Mesenchymal stem cell (in vitro differentiated cells and primary cell): ENCODE measurements at places on chromosomes 7 and 10.

DNA sequence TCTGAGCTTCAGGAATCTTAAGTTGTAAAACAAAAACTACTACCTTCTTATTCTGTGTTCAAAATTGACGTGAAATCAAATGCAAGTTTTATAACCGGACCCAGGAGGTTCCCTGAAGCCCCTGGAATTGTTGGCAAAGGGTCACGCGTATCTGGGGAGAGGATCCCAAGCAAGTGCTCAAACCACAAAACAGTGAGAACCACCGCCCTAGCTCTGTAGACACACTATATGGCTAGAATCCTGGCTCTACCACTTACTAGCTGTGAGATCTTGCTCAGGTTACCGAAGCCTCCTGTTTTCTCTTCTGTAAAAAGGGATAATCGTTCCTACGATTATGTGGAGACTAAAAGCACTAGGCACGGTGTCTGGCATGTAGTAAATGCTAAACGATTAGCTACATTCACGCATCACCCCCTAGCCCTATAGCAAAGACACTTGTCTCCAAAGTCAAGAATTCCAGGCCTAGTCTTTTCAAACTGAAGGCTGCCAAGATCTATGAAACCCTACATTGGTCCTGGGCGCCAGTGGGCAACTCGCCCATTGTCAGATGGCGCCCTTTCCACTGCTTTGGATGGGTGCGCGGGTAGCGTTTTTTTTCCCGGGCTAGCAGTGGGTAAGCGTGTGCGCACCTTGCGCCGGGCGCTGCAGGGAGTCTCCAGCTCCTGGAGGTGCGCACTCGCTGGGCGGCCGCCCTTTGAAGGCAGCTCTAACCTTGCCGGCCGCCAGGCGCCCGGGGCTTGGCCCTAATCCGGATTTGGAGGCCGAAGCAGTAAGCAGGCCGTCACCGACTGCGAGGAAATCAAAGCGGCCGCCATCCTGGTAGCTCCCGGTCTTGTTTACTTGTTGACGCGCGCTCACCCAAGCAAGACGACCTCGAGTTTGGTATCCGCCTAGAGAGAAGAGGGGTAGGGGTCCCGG lies 11.6 kb upstream of the NKX2-3 start:
- DNase-seq = peak; percentile 64

- no peak for DNase-seq
Observed at GRCh38 chr7:70027867-70028266, 429.6 kb downstream of the AUTS2 start.

DNA sequence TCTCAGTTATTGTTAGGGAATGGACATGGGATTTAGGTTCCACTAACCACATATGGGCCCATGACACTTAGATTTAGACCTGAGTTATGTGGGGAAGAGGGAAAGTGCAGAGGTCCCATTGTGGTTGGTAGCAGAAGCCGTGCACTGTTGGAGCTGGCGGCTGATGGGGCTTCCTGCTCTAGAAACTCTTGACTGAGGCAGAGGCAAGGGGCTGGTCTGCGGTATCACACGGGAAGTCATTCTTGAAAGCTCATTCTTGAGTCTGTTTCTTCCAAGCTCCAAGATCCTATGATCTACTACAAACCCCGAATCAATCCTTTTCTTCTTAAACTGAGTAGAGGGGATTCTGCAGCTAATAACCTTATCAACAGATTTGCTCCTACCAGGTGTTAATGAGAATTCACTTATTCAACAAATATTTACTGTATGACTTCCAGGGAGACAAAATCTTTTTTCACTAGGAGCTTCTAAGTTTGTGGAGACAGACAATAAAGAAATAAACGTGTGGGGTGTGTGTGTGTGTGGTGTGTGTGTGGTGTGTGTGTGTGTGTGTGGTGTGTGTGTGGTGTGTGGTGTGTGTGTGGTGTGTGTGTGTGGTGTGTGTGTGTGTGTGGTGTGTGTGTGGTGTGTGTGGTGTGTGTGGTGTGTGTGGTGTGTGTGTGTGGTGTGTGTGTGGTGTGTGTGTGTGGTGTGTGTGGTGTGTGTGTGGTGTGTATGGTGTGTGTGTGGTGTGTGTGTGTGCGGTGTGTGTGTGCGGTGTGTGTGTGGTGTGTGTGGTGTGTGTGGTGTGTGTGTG lies 57.1 kb downstream of the AOC1 start:
- DNase-seq = peak; percentile 16

- DNase-seq = no peak
Observed at GRCh38 chr7:4764402-4765007, 10.9 kb upstream of the AP5Z1 start.

GRCh38 chr7:28330384-28331070 lies 81.8 kb upstream of the CREB5 start:
- DNase-seq = no peak

- DNase-seq = no peak
Observed at GRCh38 chr7:101893341-101894082, 76.1 kb downstream of the CUX1 start.

DNA sequence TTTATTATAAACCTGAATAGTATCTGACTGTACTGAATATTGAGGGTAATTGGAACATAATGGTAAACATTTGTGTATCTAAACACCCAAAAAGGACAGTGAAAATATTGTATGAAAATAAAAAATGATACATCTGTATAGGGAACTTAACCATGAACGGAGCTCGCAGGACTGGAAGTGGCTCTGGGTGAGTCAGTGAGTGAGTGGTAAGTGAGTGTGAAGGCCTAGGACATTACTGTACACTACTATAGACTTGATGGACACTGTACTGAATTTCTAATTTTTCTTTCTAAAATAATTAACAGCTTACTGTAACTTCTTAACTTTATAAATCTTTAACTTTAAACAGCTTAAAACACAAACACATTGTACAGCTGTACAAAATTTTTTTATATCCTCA lies 454.5 kb upstream of the FZD8 start:
- peak; percentile 24 for DNase-seq

DNA sequence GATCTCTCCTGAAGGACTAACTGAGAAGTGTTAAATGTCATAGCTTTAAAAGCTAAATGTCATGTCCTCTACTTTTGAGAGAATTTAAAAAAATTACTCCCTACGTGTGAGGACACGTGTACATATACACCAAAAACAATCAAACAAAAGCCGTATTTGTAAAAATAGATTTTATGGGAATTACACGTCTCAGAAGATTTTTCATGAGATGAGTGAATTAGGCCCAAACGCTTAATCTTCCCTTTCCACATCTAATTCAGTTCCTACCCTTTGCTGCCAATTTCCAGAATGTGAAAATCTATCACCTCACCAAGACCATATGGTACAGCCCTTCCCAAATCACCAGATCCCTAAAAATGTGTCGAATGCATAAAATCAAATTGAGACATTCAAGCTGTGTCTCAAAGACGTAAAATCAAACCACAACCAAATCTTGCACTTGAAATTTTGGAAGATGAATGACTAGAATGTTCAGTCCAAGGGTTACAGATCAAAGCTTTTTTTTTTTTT lies 1.0 kb upstream of the CTTNBP2 start:
- no peak for DNase-seq

DNA sequence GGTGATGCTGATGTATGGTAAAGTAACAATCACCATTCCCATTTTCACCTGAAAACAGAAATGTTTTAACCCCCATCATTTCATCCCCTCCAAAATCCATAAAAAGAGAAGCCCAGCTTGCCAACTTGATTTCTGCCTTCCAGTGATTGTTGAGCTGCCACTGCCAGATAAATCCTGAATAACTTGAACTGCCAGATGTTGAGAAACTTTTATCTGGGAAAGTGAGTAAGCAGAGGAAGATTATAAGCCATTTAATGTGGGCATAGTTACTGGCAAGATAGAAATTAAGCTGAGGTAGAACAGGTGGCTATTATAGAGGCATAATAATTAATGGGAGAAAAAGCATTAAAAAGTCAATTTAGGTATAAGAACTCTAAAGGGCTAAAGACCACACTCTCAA lies 534.1 kb downstream of the ANKRD7 start:
- no peak for DNase-seq

DNA sequence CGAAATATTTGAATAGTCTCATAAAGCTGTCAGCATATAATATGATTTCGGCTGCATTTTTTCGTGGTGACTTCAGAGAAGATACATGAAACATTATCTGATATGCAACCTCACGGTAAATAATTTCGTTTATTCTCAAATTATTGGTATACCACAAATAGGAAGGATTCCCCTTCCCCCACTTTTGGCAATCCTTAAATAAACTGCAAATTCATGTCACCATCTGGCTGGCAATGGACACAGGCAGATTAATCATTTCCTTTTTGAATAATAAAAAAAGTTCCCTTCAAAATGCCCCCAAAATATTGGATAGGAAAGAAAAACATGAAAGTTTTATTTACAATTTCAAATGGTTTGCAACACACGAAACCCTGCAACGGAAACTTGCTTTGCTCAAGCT lies 234.5 kb upstream of the MEOX2 start:
- DNase-seq = no peak

DNA sequence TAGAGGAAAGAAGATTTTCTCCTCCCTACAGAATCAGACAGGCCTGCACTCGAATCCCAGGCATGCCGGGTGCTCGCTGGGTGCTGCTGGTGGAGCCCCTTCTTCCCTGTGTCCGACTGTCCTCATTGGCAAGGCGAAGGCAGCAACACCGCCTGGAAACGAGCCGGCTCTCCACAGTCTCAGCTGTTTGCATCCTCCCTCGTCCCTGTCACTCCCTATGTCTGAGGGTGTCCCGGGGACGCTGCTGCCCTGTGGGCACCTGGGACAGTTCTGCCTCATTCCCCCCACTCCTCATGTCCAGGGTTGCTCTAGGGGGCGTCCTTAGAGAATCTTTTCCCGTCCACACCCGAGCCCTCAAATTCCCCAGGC lies 31.6 kb upstream of the TMEM72 start:
- no peak for DNase-seq

DNA sequence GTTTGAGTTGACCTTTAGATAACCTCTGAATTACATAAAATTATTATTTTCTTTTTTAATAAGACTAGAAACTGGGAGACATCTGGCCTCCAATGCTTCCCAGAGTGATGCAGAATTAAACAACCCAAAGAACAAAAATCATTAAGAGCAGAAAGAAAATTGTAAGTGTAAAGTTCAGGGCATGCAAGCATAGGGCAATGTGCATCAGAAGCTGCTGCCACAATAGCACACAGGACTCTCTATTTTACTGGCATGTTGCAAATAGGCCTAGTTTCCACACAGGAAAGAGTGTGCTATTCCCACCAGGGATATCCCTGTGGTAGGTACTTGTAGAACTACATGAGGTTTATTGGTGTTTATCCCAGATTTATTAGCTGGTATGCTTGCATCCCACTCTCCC lies 20.5 kb upstream of the STEAP2 start:
- no peak for DNase-seq

DNA sequence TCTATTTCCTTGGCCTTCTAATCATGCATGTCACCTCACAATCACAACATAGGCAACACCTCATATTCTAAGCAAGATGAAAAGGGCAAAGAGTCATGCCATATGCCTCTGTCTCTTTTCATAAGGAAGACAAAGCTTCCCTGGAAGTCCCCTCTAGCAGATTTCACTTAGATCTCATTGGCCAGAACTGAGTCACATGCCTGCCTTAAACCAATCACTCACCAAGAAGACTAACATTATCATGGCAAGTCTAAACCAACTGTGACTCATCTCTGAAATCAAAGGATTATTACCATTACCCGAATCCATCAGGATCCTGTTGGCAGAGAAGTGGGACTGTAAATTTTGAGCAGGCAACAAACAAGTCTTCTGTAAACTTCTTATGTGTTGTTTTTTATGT lies 27.8 kb downstream of the CAV1 start:
- DNase-seq = peak; percentile 47

GRCh38 chr10:72083790-72084459 lies 4.4 kb downstream of the SPOCK2 start:
- DNase-seq = no peak

DNA sequence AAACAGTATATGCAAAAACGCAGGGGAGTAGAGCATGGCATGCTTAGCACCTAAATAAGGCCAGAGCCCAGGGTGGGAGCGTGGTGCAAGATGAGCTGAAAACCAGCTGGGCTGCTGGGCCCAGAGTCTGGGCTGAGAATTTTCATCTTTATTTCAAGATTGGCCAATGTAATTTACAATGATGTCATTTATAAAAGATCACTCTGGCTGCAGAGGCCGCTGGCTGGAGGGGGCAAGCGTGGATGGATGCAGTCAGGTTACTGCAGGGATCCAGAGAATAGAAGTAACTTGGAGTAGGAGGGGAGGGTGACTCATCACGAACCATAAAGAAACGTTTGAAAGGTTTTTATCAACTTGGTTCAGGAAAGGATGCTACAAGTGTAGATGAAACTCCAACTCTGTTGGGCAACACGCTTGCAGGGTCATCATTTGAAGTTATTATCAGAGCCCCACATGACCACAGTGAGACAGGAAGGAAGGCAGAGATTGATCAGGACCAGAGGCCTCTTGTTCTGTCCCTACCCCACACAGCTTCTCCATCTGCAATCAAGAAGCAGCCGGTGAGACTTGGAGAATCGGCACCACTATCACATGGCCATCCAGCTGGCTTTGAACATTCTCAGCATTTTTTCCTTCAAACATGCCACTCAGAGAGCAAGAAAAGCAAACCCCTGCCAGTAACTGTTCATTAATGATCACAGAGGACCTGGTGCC lies 49.2 kb downstream of the ODAD2 start:
- no peak for DNase-seq

- DNase-seq = no peak
Observed at GRCh38 chr10:104938031-104938430, 296.9 kb downstream of the SORCS3 start.

GRCh38 chr10:89710753-89711152 lies 9.4 kb downstream of the KIF20B start:
- DNase-seq = no peak

DNA sequence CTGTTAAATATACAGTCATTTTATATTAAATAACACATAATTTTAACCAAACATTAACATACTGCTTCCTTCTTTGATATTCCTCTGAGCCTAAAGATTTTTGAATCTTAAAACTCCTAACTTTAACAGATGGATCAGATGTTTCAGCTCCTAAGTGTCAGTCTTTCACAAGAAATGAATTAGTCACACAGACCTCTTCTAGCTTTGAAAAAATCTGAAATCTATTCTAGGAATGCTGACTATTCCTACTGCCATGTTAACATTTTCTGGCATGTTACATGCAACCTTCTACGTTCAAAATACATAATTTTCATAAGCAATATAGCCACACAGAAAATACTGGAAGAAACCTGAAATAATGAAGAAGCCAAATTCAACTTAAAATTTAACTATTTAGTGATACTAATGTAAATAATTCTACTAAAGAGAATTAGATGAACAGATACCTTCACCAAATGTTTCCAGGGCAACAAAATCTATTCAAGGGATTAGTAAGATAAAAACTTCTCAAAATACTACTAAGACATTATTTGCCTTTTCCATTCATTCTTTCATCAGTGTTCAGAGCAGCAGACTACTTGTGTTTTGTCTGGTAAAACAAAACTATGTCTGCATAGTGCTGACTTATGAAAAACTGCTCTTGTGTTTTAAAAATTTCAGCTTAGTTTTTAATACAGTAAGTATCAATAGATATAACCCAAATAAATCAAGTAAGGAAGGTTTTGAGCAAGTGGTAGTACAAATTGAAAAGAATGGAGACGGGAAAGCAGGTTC lies 9.2 kb downstream of the JMJD1C start:
- DNase-seq = peak; percentile 73
